ENCODE measurements at places on chromosomes 16 and 17.

- DNase-seq = peak; percentile 85
Observed at GRCh38 chr16:85253084-85253941, 141.0 kb upstream of the CIBAR2 start.

DNA sequence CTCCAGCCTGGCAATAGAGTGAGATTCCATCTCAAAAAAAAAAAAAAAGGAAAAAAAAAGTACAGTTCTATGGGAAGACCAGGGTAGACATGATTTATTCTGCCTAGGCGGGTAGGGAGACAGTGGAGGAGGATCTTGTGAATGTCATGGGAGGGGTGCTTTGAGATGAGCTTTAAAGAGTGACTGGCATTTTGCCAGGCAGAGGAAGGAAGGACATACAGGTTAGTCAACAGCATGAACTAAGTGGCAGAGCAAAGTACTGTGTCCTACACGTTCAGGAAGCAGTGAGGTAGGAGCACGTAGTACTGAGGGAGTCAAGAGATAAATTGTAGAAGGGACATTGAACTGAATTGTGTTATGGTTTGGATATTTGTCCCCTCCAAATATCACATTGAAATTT lies 451.5 kb downstream of the TOX3 start:
- DNase-seq = no peak

GRCh38 chr16:64532117-64532516 lies 589.7 kb downstream of the CDH11 start:
- no peak for DNase-seq

DNA sequence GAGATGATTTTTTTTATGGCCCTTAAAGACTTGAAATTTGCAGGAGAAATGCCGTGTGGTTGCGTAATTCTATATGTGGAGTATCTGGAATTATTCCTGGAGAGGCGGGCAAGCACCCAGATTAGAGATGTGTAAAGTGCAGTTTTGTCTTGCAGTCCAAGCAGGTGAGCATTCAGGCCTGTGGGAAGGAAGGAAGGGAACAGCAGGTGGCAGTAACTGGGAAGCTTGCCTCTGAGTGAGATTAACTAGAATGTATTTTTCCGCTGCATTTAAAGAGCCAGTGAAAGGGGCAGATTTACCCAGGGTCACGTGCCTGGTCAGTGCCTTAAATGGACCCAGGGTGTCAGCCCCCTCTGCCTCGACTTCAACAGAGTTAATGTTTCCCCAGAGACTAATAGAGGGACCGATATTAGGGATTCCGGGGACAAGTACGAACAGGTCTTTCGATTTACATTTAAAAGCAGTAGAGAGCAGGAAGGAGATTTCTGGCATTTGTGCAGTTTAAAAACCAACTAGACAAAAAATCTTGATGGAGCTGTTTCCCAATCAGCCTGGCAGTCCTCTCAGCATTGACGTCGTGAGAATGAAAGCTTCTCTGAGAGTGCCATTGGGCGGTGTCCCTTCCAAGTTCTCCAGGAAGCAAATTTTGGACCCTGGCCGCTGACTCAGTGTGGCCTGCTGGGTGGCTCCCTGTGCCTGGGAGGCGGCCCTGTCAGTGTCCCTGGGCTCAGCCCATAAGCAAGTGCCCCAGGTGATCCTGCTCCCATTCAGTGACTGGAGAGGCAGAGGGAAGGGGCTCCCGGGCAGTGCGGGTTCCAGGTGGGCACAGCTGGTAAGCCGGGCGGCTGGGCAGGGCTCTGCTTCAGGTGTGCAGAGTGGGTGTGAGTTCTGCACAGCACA lies 38.2 kb downstream of the KSR1 start:
- DNase-seq = no peak

DNA sequence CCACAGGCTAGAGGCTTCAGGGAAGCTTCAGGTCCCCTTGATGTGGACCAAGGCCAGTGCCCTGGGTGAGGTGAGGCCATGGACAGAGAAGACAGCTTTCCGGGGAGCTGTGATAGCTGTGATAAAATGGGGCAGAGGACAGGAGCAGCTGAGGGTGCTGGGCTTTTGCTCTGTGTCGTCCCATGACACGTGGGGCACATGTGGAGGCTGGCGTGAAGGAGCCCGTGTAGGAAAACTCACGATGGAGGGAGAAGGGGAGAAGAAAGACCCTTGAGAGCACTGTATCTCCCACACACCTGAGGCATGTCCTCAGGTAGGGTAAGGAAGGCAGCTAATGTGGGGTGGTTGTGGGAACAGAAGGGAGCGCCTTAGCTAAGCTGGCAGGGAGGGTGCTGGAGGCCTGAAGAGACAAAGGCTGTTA lies 21.3 kb downstream of the B9D1 start:
- no peak for DNase-seq

All from H54 (cell line).